ENCODE measurements at places on chromosomes 3 and 15.

- DNase-seq: peak; percentile 18
Measured at GRCh38 chr3:33798113-33798417, 365 bp upstream of the PDCD6IP start.

DNA sequence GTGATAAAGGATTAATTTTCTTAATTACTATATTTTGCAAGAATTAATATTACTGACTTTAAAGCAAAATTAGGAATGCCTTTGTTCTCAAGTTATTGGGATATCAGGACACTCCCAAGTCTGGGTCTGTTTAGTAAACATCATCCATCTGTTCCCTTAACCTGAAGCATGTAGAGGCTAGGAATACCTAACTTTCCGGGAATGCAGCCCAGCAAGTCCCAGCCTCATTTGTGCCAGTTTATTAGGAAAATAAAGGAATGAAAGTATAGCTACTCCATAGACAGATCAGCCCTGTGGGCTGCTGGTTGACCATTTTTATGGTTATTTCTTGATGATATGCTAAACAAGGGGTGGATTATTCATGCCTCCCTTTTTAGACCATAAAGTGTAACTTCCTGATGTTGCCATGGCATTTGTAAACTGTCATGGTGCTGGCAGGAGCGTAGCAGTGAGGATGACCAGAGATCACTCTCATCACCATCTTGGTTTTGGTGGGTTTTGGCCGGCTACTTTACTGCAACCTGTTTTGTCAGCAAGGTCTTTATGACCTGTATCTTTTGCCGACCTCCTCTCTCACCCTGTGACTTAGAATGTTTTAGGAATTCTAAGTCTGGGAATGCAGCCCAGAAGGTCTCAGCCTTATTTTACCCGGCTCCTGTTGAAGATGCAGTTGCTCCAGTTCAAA, 540.2 kb downstream of the NAALADL2 start:
- no peak for DNase-seq

DNA sequence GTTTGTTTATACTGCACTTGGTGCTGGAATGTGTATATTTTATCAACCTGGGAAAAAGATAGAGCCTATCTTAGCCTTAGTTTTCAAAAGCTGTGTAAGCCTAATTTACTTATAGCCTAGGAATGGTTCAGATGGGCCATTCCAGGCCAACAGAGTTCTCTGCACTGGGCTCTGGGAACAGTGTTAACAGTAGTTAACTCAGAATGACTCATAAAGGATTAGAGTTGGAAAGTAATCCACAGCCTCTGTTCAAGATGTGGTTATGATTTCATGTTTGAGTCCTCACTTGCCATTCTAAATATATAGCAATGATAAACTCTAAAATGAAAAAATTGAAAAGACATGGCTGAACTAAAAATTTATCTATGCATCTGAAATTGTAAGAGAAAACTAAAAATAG, 22.6 kb upstream of the PEX5L start:
- DNase-seq: no peak

DNA sequence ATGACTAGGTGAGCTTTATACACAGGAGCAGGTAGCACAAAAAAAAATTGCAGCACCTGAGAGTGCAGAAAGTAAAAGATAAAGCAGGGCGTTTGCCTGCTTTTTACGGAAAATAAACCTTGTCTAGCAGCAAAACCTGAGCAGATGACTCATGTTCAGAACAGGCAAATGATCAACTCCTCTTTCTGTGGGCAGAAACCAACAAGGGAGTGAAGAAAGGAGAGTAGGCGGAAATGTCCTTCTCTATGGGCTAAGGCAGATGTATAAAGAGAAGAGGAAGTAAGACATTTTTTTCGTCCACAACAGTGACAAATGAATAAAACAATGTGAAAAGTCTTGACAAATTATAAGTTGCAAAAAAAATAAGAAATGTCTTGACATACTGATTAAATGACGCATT, 24.5 kb upstream of the GMNC start:
- no peak for DNase-seq

DNA sequence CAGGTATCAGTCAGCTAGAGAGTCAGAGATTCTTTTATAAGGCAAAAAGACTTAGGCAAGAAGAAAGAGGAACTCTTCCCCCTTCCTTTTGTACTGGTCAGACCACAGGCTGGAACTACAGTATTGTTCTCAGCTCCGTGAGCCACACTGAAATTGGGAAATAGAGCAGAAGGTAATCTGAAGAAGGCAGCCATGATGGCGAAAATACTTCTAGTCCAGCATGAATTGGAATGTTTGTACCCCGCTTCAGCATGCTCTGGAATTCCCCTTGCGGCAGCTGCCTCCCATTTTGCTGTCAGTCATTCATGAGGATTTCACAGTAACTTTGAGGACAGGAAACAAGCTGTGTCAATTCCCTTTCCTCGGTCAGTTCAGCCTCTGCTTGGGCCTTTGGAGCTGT, 96.2 kb downstream of the CORO2B start:
- peak; percentile 10 for DNase-seq

DNA sequence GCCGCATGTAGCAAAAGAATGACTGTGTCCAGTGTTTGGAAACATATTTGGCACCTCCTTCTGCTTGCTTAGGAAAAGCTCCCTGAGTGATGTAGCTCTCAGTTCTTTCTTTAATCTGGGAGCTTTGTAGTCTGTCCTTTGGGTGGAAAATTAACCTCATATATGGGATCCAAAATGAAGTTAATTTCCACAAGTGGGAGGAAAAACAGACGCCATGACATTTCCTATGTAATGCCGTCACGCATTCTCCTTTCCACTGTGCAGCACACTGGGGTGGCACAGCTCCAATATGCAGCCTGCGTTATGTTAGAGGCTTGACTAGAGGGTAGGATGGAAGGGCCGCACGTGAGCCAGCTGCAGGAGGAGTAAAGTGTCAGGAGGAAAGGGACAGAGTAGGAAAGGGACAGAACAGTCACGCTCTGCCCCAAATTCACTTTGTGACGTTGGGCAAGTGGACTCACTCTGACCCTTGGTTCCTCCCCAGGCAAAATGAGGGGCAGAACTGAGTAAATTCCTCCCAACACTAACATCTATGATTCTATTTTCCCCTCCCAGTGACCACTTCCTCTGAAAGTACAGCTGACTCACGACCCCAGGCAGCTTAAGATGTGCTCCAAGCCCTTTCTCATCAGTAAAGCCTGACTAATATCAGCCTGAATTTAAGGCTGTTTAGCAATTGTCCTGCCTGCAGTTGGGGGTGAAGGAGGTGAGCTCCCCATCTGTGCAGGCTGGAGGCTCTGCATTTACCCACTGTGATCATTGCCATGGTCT, 176.5 kb upstream of the PFN2 start:
- no peak for DNase-seq

GRCh38 chr15:80087104-80087503, 27.6 kb downstream of the ZFAND6 start:
- DNase-seq: no peak

DNA sequence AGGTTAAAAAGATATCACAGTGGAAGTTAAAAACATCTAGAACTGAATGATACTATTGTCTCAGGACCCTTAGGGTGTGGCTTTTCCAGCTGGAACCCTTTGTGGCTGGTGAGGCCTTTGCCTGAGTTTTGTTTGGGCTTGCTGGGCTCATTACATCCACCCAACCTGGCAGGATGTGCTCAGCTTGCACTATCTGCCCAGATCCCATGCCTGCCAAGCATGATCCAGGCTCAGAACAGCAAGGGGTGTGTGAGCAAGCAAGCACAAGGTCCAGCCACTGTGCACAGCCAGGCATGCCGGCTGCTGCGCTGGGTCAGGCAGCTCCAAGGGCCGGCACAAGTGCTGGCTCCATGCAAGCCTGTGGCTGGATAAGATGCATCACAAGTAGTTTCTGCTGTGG, 512.7 kb upstream of the CDIN1 start:
- no peak for DNase-seq

DNA sequence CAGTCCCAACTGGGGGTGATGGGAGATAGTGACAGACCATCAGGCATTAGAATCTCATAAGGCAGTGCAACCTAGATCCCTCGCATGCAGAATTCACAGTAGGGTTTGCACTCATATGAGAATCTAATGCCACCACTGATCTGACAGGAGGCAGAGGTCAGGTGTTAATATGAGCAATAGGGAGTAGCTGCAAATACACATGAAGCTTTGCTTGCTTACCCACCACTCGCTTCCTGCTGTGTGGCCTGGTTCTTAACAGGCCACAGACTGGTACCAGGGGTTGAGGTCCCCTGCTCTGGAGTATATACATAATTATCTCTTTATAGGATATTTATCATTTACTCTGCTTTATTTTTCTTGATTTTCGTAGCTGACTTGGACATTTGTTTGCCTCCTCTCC, 36.0 kb upstream of the ZMAT3 start:
- no peak for DNase-seq

- peak; percentile 85 for DNase-seq
Measured at GRCh38 chr3:58659051-58659675, 7.4 kb downstream of the FAM3D start.

DNA sequence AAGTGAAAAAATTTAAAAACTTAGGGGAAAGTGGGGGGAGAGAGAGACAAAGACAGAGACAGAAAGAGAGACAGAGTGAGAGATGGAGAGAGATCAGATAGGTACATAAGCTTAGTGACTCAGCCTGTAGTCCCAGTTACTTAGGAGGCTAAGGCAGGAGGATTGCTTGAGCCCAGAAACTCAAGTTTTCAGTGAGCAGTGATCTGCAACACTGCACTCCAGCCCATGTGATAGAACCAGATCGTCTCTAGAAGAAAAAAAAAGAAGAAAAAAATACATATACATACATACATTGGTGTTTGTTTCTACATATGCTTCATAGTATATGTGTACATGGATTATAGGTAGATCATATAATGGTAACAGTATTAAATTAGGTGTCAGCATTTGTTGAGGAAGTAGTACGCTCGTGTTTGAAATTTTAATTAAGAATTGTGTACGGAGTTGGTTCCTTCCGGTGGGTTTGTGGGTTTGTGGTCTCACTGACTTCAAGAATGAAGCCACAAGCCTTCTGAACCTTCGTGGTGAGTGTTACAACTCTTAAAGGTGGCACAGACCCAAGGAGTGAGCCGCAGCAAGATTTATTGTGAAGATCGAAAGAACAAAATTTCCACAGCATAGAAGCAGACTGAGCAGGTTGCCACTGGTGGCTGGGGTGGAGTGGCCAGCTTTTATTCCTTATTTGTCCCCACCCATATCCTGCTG, 38.3 kb upstream of the SNRPN start:
- no peak for DNase-seq

GRCh38 chr3:190436331-190436730, 13.4 kb downstream of the TMEM207 start:
- DNase-seq: no peak

DNA sequence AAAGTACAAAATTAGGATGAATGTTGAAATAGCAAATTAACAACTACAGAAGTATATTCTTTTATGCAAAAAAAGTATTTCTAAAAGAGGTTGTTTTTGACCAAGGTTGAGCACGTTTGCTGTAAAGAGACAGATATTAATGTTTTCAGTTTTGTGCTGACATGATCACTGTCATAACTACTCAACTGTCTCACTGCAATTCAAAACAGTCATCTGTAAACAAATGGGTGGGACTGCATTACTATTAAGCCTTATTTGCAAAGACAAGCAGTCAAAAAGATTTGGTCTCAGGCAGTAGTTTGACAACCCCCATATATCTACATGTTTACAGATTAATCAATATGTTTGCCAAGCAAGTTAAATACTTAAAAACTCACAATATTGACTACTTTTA, 109.1 kb upstream of the ZNF385D start:
- no peak for DNase-seq

- no peak for DNase-seq
Measured at GRCh38 chr3:149340310-149340933, 7.0 kb upstream of the TM4SF18 start.

- DNase-seq: no peak
Measured at GRCh38 chr3:71537211-71537611, 46.3 kb downstream of the FOXP1 start.

GRCh38 chr3:90092994-90093393, 985.6 kb downstream of the EPHA3 start:
- peak; percentile 2 for DNase-seq

DNA sequence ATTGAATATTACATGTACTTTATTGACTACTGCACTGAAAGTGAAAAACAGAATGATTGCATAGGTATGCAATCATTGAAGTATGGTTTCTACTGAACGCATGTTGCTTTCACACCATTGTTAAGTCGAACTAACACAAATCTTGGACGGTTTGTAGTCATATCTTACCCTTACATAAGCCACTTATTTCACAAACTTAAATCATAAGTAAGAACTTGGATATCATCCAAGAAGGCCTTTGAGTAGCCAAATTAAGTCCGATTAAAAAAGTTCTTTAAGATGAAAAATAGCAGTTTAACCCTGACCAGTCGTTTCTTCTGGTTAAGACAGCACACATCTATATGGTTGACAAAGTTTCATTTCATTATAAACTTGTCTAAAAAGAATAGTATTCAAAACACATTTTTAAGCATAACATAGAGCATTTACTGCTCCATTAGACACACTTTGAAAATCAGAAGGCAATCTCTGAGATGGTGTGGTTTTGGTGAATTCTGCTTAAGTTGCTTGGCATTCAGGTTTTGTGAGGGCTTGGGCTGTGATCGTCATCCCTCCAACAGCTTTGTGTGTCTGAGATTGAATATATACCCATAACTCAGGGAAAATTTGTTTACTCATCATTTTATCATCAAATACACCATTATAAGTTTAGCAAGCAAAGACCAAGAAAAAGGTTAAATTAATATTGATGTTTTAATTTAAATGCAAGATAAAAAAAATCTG, 92.2 kb downstream of the NFKBIZ start:
- no peak for DNase-seq

GRCh38 chr3:41362638-41363559, 163.6 kb downstream of the CTNNB1 start:
- peak; percentile 33 for DNase-seq

DNA sequence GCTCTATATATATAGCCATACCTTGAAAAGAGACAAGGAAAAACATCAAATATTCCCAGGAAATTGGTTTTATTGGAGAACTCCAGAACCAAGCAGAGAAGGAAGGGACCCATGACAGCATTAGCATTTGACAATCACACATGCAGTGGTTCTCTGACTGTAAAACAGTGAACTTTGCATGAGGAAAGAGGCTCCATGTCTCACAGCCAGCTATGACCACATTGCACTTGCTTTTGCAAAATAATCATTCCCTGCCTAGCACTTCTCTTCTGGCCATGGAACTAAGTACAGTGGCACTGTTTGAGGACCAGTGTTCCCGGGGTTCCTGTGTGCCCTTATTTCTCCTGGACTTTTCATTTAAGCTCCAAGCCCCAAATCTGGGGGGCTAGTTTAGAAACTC, 85.5 kb downstream of the TGFBR2 start:
- no peak for DNase-seq

GRCh38 chr15:54150255-54150654, 172.0 kb downstream of the UNC13C start:
- no peak for DNase-seq

DNA sequence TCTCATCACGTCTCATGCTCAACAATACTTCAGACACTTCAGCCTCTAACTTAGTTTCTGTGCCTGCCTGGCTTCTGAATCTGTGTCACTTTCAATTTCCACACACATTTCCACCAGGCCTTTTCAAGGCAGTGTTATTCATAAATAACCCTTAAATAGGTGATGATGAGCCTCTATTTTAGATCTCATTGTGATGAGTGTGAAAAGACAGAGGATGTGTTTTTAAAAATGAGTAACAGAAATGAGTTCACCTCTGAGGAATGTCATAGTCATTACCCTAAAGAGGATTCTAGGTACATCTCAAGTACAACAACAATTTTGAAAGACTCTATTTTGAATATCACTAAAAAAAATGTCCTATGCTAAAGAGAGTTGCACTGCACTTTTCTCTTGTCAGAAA, 64.6 kb downstream of the STAC start:
- DNase-seq: no peak

- DNase-seq: peak; percentile 67
Measured at GRCh38 chr15:40941068-40941527, 12.0 kb downstream of the DLL4 start.

- DNase-seq: no peak
Measured at GRCh38 chr3:77780278-77780996, 740.5 kb downstream of the ROBO2 start.
